ENCODE measurements at places on chromosomes 3 and 15.

DNA sequence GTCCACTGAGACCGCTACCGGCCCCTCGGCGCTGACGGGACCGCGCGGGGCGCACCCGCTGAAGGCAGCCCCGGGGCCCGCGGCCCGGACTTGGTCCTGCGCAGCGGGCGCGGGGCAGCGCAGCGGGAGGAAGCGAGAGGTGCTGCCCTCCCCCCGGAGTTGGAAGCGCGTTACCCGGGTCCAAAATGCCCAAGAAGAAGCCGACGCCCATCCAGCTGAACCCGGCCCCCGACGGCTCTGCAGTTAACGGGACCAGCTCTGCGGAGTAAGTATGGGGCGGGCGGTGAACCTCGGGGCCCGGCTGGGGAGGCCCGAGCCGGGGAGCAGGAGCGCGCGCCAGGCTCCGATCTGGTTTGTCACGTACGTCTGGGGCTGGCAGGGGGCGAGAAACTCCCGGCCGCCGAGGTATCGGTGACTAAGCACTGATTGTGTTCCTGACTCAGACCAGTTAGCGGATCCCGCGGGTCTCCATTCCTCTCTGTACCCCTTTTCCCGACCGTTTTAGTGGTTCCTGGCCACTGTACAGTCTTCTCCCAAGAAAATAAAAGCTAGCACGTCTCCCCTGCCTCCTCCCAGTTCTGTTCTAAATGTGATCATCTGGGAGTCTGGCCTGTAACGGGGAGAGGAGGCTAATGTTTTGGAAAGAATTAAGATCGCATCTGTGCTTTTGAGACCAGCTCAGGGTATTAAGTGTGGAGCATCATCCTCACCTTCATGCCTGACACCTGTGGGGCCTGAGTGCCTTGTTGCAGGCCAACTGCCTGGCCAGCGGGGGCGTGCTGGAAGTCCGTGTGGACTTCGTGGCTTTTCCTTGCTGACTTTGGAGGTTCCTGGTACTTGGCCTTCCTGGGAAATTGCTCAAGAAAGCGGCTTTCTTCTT lies 691 bp downstream of the MAP2K1 start:
- no peak for DNase-seq

- no peak for DNase-seq
Measured at GRCh38 chr3:163605915-163606314, 1472.4 kb downstream of the SI start.

- DNase-seq = no peak
Measured at GRCh38 chr3:188108703-188109412, 45.1 kb upstream of the LPP start.

DNA sequence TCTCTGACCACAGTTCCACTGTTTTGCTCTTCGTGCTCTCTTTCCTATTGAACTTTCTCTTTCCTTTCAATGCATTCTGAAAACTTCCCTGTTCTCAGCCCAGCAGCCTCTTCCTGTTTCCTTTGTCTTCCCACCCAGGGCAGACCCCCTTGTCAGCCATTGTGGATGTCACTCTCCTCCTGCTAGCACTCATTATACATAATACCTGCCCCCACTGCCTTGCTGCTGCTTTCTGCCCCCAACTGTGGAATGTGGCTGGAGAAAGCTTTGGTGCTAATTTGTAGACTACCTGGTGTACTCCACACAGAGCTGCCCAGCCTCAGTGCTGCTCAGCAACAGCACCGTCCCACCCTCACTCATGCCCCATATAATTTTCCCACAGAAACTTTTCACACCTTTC lies 80.2 kb downstream of the CHCHD6 start:
- no peak for DNase-seq

GRCh38 chr15:69444686-69445085 lies 7.9 kb upstream of the RPLP1 start:
- no peak for DNase-seq

GRCh38 chr3:171156401-171157010 lies 130.0 kb upstream of the SLC2A2 start:
- DNase-seq = no peak

GRCh38 chr3:103372031-103372430 lies 937.2 kb downstream of the ZPLD1 start:
- DNase-seq = no peak

DNA sequence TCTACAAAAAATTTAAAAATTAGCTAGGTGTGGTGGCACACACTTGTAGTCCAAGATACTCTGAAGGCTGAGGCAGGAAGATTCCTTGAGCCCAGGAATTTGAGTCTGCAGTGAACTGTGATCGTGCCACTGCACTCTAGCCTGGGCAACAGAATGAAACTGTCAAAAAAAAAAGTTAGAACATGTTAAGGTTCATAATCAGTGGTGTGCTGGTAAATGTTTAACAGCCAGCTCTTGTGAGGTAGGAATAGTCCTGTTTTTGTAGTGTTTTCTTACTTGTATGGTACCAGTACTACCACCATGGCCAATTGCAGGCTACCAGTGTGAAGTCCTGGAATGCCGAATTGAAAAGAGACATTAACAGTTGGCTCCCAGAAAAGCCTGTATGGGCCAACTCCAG lies 50.7 kb downstream of the ATG7 start:
- DNase-seq = no peak

- DNase-seq = no peak
Measured at GRCh38 chr3:128781164-128781563, 55.2 kb downstream of the RAB7A start.

- no peak for DNase-seq
Measured at GRCh38 chr3:112776836-112777235, 69.8 kb downstream of the CD200R1L start.

DNA sequence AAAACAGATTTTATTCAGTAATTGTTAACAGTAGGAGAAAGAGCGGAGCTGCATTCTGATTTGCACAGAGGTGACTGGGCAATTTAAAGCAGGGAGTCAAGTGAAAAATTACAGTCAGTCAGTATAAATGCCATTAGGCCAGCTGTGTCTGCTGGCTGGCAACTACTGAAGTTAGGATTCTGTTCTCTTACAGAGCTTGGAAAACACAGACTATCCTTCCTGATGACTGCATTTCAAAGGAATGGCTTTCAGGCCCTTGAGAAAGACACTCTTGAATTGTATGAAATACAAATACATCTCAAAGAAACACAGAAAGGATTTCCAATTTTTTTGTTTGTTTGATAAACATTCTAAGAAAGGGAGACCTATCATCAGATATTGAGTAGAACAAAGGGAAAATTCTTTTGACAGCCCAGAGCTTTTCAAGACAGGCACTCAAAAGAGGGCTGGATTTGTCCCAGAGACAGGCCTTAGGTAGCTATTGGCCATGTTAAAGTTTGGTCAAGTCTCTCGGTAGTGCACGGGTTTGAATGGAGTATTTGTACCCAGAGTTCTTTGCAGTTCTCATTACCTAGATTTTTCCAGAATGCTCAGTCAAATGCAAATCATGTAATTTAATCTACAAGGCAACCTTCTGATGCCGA lies 551.2 kb upstream of the CCDC54 start:
- DNase-seq = no peak

- no peak for DNase-seq
Measured at GRCh38 chr3:52322466-52322865, 6.3 kb downstream of the DNAH1 start.
